Heart left ventricle (tissue), 16 donors: ENCODE measurements at places on chromosomes 16 and 17.

GRCh38 chr17:76492989-76493501, 8.2 kb downstream of the RHBDF2 start:
- peak overlapping the region; percentile 72 for H3K27ac ChIP-seq
- peak; percentile 62 for DNase-seq
- no peaks in the 10 kb centered on the region for H3K36me3 ChIP-seq
- peak overlapping the region; percentile 28 for H3K4me3 ChIP-seq
- no peaks in the 10 kb centered on the region for H3K27me3 ChIP-seq
- peaks cover 37% of the 10 kb centered on the region for H3K4me1 ChIP-seq

DNA sequence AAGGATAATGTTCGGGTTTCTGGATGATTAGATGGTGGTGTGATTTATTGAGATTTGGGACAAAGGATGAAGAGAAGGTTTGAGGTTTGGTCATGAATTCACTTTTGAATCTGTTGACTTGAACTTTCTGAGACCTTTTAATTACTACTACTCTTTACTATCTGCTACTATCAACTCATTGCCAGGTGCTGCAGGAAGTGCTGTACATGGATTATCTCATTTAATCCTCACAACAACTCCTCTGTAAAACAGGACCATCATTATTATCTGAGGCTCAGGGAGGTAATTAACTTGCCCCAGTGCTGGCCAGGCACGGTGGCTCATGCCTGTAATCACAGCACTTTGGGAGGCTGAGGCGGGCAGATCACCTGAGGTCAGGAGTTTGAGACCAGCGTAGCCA, 2.9 kb upstream of the ANKRD40 start:
- peaks cover 34% of the 10 kb centered on the region for H3K4me1 ChIP-seq
- no peaks in the 10 kb centered on the region for H3K36me3 ChIP-seq
- no peak overlapping the region for H3K27ac ChIP-seq
- H3K27me3 ChIP-seq = no peaks in the 10 kb centered on the region
- DNase-seq = no peak

GRCh38 chr16:24855678-24856077, 9.9 kb downstream of the SLC5A11 start:
- no peaks in the 10 kb centered on the region for H3K4me1 ChIP-seq
- H3K27ac ChIP-seq = no peak overlapping the region
- H3K4me3 ChIP-seq = no peak overlapping the region
- H3K36me3 ChIP-seq = no peaks in the 10 kb centered on the region

DNA sequence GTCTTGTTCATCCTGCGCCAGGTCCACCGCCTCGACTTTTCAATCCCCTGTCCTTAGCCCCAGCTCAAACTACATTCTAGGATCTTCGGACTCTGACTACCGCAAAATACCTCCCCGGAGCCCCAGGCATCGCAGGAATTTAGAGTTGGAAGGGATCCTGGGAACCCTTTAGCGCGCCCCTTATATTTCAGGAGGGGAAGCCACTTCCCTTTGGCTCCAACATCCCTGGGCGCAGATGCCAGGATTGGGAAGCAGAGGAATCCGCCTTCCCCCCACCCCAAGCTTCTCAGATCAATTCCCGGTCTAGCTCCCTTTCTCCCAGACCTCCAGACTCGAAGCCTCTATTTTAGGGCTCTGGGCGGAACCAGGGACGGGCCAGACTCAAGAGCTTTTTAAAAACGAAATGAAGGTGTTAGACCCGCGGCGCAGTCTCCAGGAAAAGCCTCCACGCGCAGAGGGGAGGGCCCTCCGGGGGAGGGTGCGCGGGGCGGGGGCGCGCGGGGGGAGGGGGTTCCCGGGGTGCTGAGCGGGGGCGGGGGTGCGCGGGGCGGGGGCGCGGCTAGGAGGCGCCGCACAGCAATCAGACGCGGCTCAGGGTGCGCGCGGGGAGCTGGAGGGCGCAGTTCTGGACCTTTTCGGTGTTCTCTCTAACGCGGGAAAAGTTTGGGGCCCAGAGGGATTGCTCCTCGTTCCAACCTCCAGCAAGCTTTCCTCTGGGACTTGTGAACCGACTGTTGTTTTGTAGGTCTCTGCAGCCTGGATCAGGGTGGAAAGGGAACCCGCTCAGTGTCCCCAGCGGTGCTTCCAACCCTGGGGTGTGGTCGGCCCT, 1.6 kb downstream of the AHSP start:
- peaks cover 59% of the 10 kb centered on the region for H3K27me3 ChIP-seq
- H3K4me3 ChIP-seq = peak overlapping the region; percentile 50
- no peak overlapping the region for H3K27ac ChIP-seq
- no peaks in the 10 kb centered on the region for H3K4me1 ChIP-seq
- H3K36me3 ChIP-seq = no peaks in the 10 kb centered on the region
- DNase-seq = no peak

DNA sequence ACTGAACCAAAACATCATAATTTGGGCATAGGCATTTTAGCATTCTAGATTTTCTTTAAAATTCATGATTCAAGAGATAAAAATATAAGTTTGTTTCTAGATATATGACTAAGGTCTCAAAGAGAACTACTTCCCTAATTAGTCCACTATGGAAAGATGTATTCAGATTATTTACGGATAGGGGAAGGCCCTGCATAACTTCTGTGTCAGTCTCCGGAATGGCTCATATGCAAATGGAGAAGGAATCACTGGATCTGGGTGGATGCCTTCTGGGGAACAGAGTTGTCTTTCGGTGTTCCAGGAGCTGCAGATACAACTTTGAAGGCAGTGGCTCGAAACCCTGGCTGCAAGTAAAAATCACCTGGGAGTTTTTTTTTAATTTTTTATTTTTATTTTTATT, 17.1 kb upstream of the WFIKKN2 start:
- H3K27ac ChIP-seq = no peak overlapping the region
- no peak overlapping the region for H3K4me3 ChIP-seq
- no peak for DNase-seq
- H3K36me3 ChIP-seq = no peaks in the 10 kb centered on the region

- H3K4me1 ChIP-seq = peaks cover 6% of the 10 kb centered on the region
- H3K36me3 ChIP-seq = peaks cover 21% of the 10 kb centered on the region
- DNase-seq = no peak
Measured at GRCh38 chr16:3607161-3607560, 4.2 kb downstream of the SLX4 start.

GRCh38 chr16:80989801-80990200, 16.9 kb downstream of the CMC2 start:
- H3K4me3 ChIP-seq = no peak overlapping the region
- H3K27me3 ChIP-seq = no peaks in the 10 kb centered on the region
- peaks cover 4% of the 10 kb centered on the region for H3K36me3 ChIP-seq
- no peaks in the 10 kb centered on the region for H3K4me1 ChIP-seq

- H3K27ac ChIP-seq = no peak overlapping the region
- no peak overlapping the region for H3K4me3 ChIP-seq
- peaks cover 7% of the 10 kb centered on the region for H3K27me3 ChIP-seq
- DNase-seq = no peak
Measured at GRCh38 chr17:5672141-5672540, 87.8 kb upstream of the NLRP1 start.

DNA sequence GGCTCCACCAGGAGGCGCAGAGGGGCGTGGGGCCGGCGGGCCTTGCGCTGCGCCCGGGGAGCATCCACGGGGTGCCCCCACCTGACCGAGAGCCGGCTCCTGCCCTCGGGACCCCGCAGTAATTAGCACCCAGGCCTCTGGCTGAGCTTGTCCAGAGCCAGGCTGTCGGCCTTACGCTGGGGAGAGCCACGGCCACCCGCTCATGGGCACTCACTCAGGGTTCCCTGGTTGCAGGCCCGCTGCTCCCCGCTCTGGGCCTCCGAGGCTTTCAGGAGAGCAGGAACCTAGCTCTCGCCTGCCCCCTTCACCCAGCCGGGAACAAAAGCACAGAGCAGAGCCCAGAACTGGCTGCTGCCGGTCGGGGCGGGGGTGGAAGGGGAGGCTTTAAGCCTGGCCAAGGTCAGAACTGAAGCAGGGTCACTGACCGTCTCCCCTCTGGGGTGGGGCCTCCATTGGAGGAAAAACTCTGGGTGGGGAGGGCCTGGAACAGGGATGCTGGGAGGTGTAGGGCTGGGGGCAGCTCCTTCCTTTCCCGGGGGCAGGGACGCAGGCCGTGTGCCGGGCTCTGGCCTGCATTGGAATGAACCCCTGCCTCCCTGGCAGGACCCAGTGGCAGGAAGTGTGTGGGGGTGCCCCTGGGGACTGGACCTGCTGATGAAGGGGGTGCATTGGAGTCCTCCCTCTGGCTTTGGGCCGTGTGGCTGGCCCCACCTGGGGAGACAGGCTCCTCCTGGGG, 12.3 kb downstream of the GLIS2 start:
- DNase-seq = peak; percentile 88
- H3K27me3 ChIP-seq = no peaks in the 10 kb centered on the region
- H3K36me3 ChIP-seq = no peaks in the 10 kb centered on the region
- peak overlapping the region; percentile 92 for H3K27ac ChIP-seq
- H3K4me3 ChIP-seq = peak overlapping the region; percentile 41

GRCh38 chr17:51643702-51644490, 383.6 kb downstream of the UTP18 start:
- no peak overlapping the region for H3K27ac ChIP-seq
- no peaks in the 10 kb centered on the region for H3K36me3 ChIP-seq

DNA sequence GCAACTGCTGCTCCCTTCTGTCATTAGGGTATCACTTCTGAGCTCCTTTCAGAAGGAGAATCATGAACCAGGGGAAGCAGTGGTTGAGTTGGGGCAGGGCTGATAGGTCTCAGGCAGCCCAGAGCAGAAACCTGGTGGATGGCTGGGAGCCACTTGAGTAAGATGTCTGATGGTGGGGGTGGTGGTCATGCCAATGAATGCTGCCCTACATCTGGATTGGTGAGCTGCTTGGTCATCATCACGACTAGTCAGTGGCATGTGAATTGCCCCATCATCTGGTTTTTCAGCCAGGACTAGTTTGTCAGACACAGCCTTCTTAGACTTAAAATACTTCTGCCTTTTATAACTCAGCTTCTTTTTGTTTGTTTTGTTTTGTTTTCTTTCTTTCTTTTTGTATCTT, 2.6 kb downstream of the GID4 start:
- H3K4me1 ChIP-seq = peaks cover 38% of the 10 kb centered on the region
- no peak overlapping the region for H3K4me3 ChIP-seq
- H3K27ac ChIP-seq = no peak overlapping the region
- no peaks in the 10 kb centered on the region for H3K27me3 ChIP-seq
- peaks cover 4% of the 10 kb centered on the region for H3K36me3 ChIP-seq

GRCh38 chr17:45311760-45312476, 4.9 kb downstream of the MAP3K14 start:
- H3K36me3 ChIP-seq = peaks cover 4% of the 10 kb centered on the region
- peak; percentile 74 for DNase-seq
- peak overlapping the region; percentile 15 for H3K4me3 ChIP-seq
- peak overlapping the region; percentile 77 for H3K27ac ChIP-seq

DNA sequence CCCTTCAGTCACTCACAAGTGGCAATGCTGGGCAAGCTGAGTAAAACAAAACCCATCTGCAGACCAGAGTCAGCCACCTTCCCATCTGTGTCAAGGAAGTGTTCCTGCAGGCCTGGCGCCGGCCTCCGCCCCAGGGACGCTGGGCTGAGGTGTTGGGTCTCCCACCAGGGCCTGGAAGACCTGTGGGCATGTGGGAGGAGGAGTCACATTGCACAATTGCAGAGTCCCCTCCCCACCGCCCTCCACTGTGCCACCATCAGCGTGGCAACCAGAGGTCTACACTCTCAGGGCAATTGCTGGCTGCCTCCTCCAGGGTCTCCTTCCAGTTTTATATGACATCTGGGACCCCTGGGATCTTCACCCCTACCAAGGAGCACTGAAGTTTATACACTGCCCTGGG, 3.0 kb upstream of the MYO15A start:
- no peaks in the 10 kb centered on the region for H3K4me1 ChIP-seq
- no peaks in the 10 kb centered on the region for H3K27me3 ChIP-seq
- peaks cover 2% of the 10 kb centered on the region for H3K36me3 ChIP-seq
- no peak for DNase-seq
- H3K4me3 ChIP-seq = no peak overlapping the region

GRCh38 chr16:48408688-48409087, 23.5 kb upstream of the SIAH1 start:
- peak; percentile 41 for DNase-seq
- H3K27ac ChIP-seq = no peak overlapping the region
- H3K27me3 ChIP-seq = no peaks in the 10 kb centered on the region
- H3K4me3 ChIP-seq = no peak overlapping the region

GRCh38 chr17:35998756-35999155, 2.6 kb downstream of the CCL15 start:
- H3K4me1 ChIP-seq = no peaks in the 10 kb centered on the region
- H3K4me3 ChIP-seq = no peak overlapping the region
- no peak overlapping the region for H3K27ac ChIP-seq
- no peaks in the 10 kb centered on the region for H3K27me3 ChIP-seq

DNA sequence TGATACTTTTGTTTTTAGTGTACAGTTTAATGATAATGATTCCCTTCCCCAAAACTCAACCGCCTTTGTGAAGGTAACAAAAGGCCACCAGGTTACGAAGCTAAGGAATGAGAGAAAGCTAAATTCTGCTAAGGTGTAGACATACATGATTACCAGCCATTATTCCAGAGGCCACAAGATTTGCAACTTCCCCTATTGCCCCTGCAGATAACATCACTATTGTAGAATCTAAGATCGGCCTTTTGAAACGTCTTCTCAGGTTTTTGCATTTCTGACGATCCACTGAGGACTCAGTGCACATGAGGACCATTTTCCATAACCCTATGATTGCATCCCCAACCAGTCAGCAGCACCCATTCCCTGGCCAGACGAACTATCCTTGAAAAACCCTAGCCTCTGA, 33.9 kb upstream of the SNN start:
- H3K27me3 ChIP-seq = no peaks in the 10 kb centered on the region
- H3K36me3 ChIP-seq = no peaks in the 10 kb centered on the region
- DNase-seq = no peak
- H3K27ac ChIP-seq = no peak overlapping the region

DNA sequence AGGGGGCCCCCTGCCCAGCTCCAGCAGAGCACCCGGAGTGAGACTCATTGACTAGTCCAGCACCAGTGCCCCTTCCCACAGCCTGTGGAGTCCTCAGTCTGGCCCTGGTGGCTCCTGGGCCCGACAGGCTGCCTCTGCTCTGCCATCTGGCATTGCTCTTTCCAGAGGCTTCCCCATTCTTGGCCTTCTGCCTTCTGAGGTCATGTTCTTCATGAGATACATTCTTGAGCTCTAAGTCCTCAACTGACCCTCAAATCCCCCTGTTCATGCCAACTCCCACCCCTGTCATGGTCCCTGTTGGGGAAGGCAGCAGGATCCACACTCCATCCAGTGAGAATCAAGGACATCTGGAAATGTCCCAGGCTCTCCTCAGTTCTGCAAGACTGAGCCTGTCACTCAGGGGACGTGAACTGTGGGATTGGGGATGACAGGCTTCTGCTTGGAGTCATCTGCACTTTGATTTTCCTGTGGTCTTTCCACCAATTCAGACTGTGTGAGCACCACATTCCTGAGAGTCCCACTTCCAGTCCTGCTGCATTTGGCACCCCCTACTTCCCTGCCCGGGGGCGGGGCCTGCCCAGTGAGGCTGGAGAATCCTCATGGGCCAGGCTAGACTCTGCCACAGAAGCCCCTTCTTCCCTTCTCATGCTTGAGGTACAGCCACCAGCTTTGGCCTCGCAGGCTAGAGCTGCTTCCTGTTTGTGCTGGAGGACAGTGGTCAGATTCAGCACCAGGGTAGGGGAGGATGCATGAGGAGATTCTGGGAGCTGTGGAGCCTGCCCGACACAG, 2.7 kb downstream of the TRPV2 start:
- H3K4me3 ChIP-seq = no peak overlapping the region
- no peak for DNase-seq
- no peak overlapping the region for H3K27ac ChIP-seq
- no peaks in the 10 kb centered on the region for H3K27me3 ChIP-seq
- peaks cover 38% of the 10 kb centered on the region for H3K4me1 ChIP-seq
- H3K36me3 ChIP-seq = no peaks in the 10 kb centered on the region

GRCh38 chr16:84312783-84313382, 18.2 kb downstream of the WFDC1 start:
- H3K4me3 ChIP-seq = no peak overlapping the region
- DNase-seq = no peak
- no peak overlapping the region for H3K27ac ChIP-seq
